ENCODE measurements at places on chromosomes 5 and 9. TPM values are rescaled to one million over a fixed set of nuclear protein-coding genes. Genes with fewer than 3 reads are reported as not detected.

Gene FOXI1
- not detected for total RNA-seq

Gene SPACA9
- total RNA-seq: 1.6 TPM

Gene GIN1
- 10.8 TPM for total RNA-seq

Gene OR13C4
- not detected for total RNA-seq

Gene FOXE1
- total RNA-seq: not detected

Gene PCDHAC2
- not detected for total RNA-seq

Gene ZDHHC11B
- total RNA-seq: 0.21 TPM

DNA sequence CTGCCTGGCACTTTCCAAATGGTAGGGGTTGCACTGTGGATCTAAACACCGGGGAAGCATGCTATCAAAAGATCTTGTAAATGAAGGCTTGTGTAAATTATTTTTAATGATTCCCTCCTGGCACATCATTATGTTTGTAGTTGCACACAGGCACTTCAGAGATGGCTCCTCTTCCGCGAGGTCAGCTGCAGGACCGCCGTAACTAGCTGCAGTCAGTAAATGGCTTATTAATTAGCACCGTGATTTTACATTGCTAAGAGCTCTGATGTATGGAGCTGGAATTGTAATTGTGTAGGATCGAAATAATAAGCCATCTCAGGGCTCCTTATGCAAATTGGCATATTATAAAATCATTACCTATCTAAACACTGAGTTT lies 397.6 kb upstream of the IRX1 start:
- no peaks in the 10 kb centered on the region for H3K4me1 ChIP-seq
- H3K36me3 ChIP-seq: no peaks in the 10 kb centered on the region
- no peak overlapping the region for H3K27ac ChIP-seq
- H3K4me3 ChIP-seq: no peak overlapping the region
- peaks cover 15% of the 10 kb centered on the region for H3K27me3 ChIP-seq
- DNase-seq: no peak

DNA sequence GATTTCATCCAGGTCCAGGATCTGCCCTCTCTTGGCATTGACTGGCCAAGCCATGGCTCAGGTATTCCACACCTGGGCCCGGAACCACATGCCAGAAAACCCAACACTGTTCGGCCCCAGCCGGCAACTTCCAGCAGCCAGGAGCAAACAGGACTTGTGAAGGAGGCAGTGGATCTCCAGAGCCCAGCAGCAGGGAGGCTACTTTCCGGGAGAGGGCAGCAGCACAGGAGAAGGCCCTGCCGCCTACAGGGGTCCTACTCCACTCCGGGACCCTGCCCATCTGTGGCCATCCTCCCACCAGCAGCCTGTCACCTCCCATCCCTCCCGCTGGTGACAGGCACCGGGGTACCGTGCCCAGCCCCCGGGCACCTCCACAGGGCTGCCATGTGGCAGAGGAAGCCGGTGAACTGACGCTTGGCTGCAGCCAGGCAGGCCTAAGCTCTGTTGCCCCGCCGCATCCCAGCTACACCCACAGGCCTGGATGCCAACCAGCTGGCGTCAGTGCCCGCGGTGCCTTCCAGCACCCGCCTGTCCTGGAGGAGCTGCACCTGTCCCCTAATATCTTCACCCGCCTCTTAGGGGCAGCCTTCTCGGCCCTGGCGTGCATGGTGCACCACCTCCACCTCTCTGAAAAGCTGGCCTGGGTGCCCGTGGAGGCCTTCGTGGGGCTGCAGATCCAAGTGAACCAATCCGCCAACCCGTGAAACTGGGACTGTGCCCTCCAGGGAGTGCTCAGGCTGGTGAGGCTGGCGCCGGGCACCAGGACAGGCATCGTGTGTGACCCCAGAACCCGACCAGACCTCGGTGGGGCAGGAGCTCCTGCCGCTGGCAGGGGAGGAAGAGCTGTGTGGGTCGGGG lies 18.9 kb upstream of the SLC30A5 start:
- H3K4me1 ChIP-seq: peaks cover 5% of the 10 kb centered on the region
- peak; percentile 27 for DNase-seq
- no peak overlapping the region for H3K4me3 ChIP-seq
- H3K36me3 ChIP-seq: no peaks in the 10 kb centered on the region
- no peaks in the 10 kb centered on the region for H3K27me3 ChIP-seq
- no peak overlapping the region for H3K27ac ChIP-seq

DNA sequence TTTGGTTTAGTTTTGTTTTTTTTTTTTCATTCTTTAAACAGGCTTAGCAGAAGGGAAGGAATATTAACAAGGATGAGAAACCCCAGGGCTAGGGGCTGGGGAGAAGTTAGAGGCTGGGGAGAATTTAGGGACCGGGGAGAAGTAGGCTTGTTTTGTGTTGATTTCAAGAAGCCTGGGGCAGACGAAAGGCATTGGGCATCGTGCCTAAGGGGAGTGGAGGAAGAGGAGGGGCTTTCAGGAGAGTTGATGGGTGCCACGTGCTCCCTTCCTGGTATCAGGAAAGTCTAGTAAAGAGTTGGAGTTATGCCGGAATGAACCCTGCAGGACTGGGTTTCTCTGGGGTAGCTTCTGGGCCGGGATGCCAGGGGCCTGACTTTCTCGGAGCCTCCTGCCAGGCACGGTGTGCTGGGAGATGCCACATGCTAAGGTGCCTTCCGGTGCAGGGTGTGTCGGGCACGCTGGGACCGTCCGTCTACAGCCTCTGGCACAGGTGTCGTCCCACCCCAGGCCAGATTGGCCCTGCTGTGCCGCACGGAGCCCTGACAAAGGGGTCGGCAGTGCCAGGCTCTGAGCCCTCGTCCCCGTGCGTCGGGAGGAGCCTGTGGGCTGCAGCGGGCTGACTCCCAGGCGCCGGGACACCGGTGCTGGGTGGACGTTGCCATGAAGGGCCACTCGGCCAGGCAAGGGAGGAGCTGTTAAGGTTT lies 159.9 kb downstream of the OLFM1 start:
- no peak for DNase-seq
- no peak overlapping the region for H3K4me3 ChIP-seq
- H3K4me1 ChIP-seq: no peaks in the 10 kb centered on the region
- H3K36me3 ChIP-seq: no peaks in the 10 kb centered on the region
- no peaks in the 10 kb centered on the region for H3K27me3 ChIP-seq

GRCh38 chr5:154501566-154501965 lies 23.5 kb upstream of the HAND1 start:
- no peak overlapping the region for H3K4me3 ChIP-seq
- peaks cover 12% of the 10 kb centered on the region for H3K4me1 ChIP-seq
- no peak for DNase-seq
- H3K27me3 ChIP-seq: peaks cover 35% of the 10 kb centered on the region

GRCh38 chr9:76425677-76426453 lies 31.6 kb upstream of the RFK start:
- H3K27me3 ChIP-seq: no peaks in the 10 kb centered on the region
- H3K27ac ChIP-seq: no peak overlapping the region
- peaks cover 31% of the 10 kb centered on the region for H3K4me1 ChIP-seq
- no peak overlapping the region for H3K4me3 ChIP-seq
- H3K36me3 ChIP-seq: peaks cover 9% of the 10 kb centered on the region

GRCh38 chr5:127776477-127776876 lies 73.3 kb downstream of the CCDC192 start:
- no peaks in the 10 kb centered on the region for H3K4me1 ChIP-seq
- no peak for DNase-seq
- peaks cover 20% of the 10 kb centered on the region for H3K36me3 ChIP-seq
- peaks cover 4% of the 10 kb centered on the region for H3K27me3 ChIP-seq
- no peak overlapping the region for H3K4me3 ChIP-seq

DNA sequence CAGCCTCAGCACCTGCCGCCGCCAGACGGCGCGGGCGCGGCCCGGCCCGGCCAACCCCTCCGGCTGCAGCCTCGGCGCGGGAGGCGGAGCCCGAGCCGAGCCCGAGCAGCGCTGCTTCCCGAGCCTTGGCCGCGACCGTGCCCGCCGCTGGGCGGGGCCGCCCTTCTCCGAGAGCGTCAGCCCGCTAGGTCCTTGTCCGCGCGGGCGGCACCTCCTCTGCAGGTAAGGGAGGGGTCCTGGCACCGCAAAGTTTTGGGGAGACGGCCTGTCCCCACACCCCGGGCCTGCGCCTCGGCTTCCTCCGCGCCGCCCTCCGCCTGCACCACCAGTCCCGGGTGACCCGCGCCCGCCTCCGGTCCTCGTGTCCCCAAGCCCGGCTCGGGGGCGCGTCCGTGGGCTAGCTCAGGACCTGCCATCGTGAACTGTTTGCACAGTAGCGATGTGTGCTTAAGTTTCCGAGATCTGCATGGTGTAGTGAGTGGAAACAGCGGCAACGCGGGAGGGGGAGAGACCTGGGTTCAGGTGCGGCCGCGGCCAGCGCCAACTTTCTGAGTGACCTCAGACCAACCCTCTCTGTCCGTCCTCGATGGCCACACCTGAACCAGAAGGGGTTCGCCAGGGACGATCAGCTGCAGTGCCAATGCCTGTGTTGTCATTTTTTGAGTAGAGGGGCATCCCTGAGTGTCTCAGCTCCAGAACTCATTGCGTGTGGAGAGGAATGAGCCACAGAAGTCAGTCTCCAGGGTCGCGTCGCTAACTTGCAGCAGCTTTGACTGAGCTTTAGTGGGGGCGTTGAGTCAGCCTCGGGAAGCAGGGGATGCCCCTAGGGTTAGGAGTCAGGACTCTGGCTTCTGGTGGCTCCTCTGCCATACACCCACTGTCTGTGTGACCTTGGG lies at the start of gene FRMPD1:
FRMPD1 (plus strand) TSS at position 82 of the 896 bp plus-strand sequence. CDS start 41,688 bp downstream, outside the sequence.
- peak; percentile 64 for DNase-seq
- H3K27ac ChIP-seq: no peak within 1 kb of the TSS
- H3K36me3 ChIP-seq: no peaks in the 10 kb centered on the region
- H3K4me3 ChIP-seq: peak within 1 kb of the TSS; percentile 44
- H3K4me1 ChIP-seq: peaks cover 7% of the 10 kb centered on the region

- no peak overlapping the region for H3K27ac ChIP-seq
- H3K36me3 ChIP-seq: no peaks in the 10 kb centered on the region
- H3K27me3 ChIP-seq: no peaks in the 10 kb centered on the region
- H3K4me1 ChIP-seq: no peaks in the 10 kb centered on the region
- no peak overlapping the region for H3K4me3 ChIP-seq
These were observed 498.9 kb downstream of the NTRK2 start for GRCh38 chr9:85168412-85168811.

DNA sequence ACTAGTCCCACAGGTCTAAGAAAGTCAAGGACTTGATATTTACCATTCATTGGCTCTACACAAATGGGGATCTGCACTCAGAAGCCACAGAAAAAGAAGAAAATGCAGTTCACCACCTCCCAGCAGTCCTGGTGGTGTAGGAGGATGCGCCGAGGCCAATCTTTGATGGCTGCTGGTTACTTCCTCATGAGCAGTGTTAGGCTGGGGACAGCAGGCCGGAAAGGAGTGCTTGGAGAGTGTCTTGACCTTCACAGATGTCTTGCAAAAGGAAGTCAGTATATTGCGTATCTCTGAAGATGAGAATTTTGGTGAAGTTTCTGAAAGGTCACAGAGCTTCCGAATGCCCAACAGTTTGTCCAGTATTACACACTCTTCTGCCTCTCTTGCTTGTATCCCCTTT lies 597.0 kb downstream of the EBF1 start:
- H3K4me1 ChIP-seq: no peaks in the 10 kb centered on the region
- H3K27ac ChIP-seq: no peak overlapping the region
- no peaks in the 10 kb centered on the region for H3K27me3 ChIP-seq
- H3K4me3 ChIP-seq: no peak overlapping the region
- H3K36me3 ChIP-seq: no peaks in the 10 kb centered on the region

- no peak for DNase-seq
- H3K36me3 ChIP-seq: no peaks in the 10 kb centered on the region
- no peaks in the 10 kb centered on the region for H3K27me3 ChIP-seq
- H3K4me3 ChIP-seq: no peak overlapping the region
- H3K4me1 ChIP-seq: no peaks in the 10 kb centered on the region
- no peak overlapping the region for H3K27ac ChIP-seq
These were observed 155.0 kb upstream of the COL5A1 start for GRCh38 chr9:134486596-134486995.

GRCh38 chr9:20042128-20042711 lies 253.4 kb upstream of the SLC24A2 start:
- DNase-seq: no peak
- H3K27me3 ChIP-seq: no peaks in the 10 kb centered on the region
- no peak overlapping the region for H3K4me3 ChIP-seq
- peak overlapping the region; percentile 90 for H3K27ac ChIP-seq
- H3K4me1 ChIP-seq: peaks cover 39% of the 10 kb centered on the region
- H3K36me3 ChIP-seq: peaks cover 2% of the 10 kb centered on the region

DNA sequence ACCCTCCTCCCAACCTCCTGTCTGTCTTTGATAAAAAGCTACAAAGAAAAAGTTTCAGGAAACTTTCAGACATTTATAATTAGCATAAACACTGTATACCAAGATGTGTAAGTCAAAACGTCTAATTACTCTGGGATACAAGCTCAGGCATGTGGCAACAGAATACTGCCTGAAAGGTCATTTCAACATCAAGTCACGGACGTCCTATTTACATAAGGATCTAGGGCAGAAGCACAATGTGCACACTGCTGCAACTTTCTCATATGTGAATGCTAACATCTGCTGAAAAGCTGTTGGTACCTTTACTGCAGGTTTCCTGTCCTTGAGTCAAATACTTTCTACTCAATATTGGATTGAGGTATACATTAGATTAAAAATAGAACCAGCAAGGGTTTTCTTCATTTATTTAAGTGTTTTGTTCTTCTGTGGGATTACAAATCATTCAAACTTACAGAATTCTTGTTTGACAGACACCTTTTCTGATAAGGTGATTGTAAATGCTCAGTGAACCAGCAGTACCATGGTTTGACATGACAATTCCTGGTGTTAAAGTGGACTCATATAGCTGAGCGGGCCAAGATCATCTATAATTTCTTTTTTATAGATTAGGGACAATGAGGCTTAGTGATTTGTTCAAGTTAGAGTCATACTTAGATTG lies 36.8 kb downstream of the ELL2 start:
- DNase-seq: no peak
- peak overlapping the region; percentile 39 for H3K27ac ChIP-seq
- H3K27me3 ChIP-seq: no peaks in the 10 kb centered on the region
- H3K4me1 ChIP-seq: peaks cover 55% of the 10 kb centered on the region
- H3K4me3 ChIP-seq: no peak overlapping the region

DNA sequence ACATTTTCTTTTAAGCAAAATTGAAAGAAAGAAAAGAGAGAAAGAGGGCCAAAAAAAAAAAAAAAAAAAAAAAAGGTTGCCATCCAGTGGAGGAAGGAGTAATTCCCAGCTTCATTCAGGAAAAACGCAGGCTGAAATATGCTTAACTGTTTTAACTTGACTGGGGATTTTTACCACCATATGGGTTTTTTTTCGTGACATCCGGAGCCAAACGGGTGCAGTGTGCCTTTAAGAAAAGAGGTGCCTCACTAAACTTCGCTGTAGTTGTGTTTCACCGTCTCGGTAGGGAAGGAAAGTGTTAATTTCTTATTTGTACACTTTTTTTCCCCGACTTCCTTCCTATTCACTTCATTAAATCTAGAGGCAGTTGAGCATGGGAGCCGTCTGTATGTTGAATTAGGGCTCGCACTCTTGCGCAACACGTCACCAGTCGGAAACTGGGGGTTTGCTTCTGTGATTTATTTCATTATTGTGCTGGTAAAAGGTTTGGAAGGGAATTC lies 143.0 kb downstream of the SMARCA2 start:
- peak overlapping the region; percentile 83 for H3K27ac ChIP-seq
- peak overlapping the region; percentile 79 for H3K4me3 ChIP-seq
- peaks cover 34% of the 10 kb centered on the region for H3K4me1 ChIP-seq
- H3K27me3 ChIP-seq: no peaks in the 10 kb centered on the region
- DNase-seq: peak; percentile 46
- peaks cover 15% of the 10 kb centered on the region for H3K36me3 ChIP-seq
